ENCODE measurements at places on chromosomes 3 and 15. TPM values are rescaled to one million over a fixed set of nuclear protein-coding genes. Genes with fewer than 3 reads are reported as not detected.

The RETNLB gene
- not detected for total RNA-seq

The NPAP1 gene
- total RNA-seq, result not detected

The TMEM40 gene
- 0.81 TPM for total RNA-seq

The GOLGA8J gene
- not detected for total RNA-seq

The P2RY12 gene
- total RNA-seq, result not detected

The PLXNB1 gene
- 13.1 TPM for total RNA-seq

The GOLGA6B gene
- total RNA-seq, result not detected

The COL6A5 gene
- total RNA-seq, result not detected

The CNTN4 gene
- total RNA-seq, result not detected

The EIF4G1 gene
- total RNA-seq, result 268 TPM

The CIP2A gene
- total RNA-seq, result 13.2 TPM

The GPR176 gene
- total RNA-seq, result 9.4 TPM

The ADPRH gene
- 2.3 TPM for total RNA-seq

The GPR27 gene
- total RNA-seq, result 2.5 TPM

The LRTM1 gene
- total RNA-seq, result not detected

Measured in A549 treated with ZK216348 at 1 μM for 4 hours (cell line).